ENCODE measurements at places on chromosomes 6 and 20.
A peak's percentile ranks its signal among the peaks of the same experiment; 100 is the strongest.

DNA sequence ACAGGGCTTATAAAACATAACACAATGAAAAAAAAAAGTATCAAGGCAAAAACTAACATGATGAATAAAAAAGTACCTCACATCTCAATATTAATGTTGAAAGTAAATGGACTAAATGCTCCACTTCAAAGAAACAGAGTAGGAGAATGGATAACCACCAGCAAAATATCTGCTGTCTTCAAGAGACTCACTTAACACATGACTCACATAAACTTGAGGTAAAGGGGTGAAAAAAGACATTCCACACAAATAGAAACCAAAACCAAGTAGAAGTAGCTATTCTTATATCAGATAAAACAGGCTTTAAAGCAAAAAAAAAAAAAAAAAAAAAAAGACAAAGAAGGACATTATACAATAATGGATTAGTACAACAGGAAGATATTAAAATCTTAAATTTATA is 86.9 kb downstream of the TBC1D32 start:
- DNase-seq: no peak
- no peak overlapping the region for H3K27ac ChIP-seq
- no peaks in the 10 kb centered on the region for H3K27me3 ChIP-seq
- H3K4me3 ChIP-seq: no peak overlapping the region
- H3K36me3 ChIP-seq: no peaks in the 10 kb centered on the region

DNA sequence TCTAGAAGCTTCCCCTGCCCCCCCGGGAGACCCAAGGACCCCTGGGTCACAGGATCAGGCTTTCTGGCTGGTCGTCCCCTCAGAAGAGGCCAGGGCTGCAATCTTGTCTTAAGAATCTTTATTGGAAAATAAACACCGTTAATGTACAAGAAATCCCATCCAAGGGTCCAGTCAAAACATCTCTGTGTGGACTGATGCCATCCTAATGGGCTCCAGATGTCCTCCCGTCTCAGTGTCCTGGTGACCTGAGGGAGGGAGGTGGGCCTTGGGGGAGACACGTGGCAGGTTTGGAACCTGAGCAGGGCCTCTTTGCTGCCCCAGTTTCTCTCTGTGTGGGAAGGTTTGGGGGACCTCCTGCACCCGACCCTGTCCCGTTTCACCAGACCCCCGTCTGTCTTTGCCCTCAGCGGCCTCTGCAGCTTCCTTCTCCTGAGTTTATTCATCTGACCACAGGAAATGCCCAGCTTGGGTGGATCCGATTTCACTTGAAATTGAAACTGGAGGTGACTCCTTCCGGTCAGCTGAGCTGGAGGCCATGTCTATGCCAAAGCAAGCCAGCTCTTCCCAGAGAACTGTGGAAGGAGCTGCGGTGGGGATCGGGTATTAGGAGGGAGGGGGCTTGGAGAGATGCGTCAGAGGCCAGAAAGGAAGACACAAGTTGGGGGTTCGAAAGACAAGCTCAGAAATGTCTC is 75.1 kb downstream of the SLC2A10 start:
- H3K36me3 ChIP-seq: no peaks in the 10 kb centered on the region
- DNase-seq: no peak
- H3K4me3 ChIP-seq: no peak overlapping the region
- no peak overlapping the region for H3K27ac ChIP-seq

DNA sequence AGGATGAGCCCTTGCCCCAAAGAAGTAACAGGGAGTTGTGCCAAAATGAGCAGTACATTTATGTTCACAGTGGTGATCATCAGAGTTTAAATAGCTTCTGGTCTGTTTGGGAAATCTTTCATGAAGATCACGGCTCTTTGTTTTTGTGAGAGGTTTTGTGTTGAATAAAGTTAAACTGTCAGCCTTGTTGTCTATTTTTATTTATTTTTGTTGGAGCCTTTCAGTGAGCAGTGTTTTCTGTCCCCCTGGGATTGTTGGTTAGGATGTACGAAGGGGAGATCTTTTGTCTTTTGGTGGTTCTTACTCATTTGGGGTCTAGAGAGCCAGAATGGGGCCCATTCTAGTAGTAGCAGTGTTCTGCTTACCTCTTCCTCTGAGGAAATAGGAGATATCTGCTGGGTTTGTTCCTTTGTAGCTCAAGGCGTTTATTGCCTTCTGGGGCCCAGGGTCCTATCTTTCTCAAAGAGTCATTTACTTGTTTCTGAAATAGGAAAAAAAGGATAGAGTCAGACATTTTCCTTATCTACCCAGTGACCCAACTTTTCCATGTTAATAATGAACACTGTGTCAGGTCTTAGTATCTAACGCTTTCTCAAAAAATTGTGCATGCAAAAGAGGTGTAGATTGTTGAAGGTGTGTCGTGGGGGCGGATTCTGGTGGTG is 157.4 kb downstream of the JARID2 start:
- H3K4me3 ChIP-seq: no peak overlapping the region
- H3K27ac ChIP-seq: no peak overlapping the region
- H3K27me3 ChIP-seq: no peaks in the 10 kb centered on the region

GRCh38 chr6:158536084-158536890 is 23.6 kb upstream of the TMEM181 start:
- no peaks in the 10 kb centered on the region for H3K4me1 ChIP-seq

- DNase-seq: no peak
- no peak overlapping the region for H3K27ac ChIP-seq
- no peaks in the 10 kb centered on the region for H3K4me1 ChIP-seq
- H3K27me3 ChIP-seq: no peaks in the 10 kb centered on the region
- H3K36me3 ChIP-seq: no peaks in the 10 kb centered on the region
These were observed 46.6 kb upstream of the TMEM30A start for GRCh38 chr6:75331151-75331550.

- H3K27ac ChIP-seq: no peak overlapping the region
- DNase-seq: no peak
- no peaks in the 10 kb centered on the region for H3K27me3 ChIP-seq
- H3K4me3 ChIP-seq: no peak overlapping the region
- no peaks in the 10 kb centered on the region for H3K4me1 ChIP-seq
These were observed 481.5 kb downstream of the NKAIN2 start for GRCh38 chr6:124285146-124285545.

GRCh38 chr6:36758516-36759147 is 61.0 kb downstream of the RAB44 start:
- peaks cover 11% of the 10 kb centered on the region for H3K4me1 ChIP-seq
- no peaks in the 10 kb centered on the region for H3K27me3 ChIP-seq
- H3K36me3 ChIP-seq: no peaks in the 10 kb centered on the region
- no peak overlapping the region for H3K4me3 ChIP-seq
- no peak for DNase-seq
- no peak overlapping the region for H3K27ac ChIP-seq

DNA sequence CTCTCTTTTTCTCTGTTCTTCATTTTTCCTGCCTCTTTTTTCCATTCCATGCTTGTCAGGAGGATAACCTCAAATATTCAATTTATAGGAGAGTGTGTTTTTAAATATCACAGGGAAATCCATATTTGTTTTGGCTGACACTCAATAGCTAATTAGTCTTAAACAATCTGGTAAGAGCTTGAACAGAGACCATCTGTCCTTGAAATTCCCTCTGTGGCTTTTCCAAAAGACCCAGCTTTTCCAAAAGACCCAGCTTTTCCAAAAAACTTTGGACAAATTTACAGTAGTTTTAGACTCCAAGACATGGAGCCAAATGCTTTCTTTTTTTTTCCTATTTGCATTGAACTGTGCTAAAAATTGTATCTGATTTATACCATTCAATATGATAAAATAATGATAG is 127.4 kb upstream of the FAM83B start:
- H3K4me1 ChIP-seq: no peaks in the 10 kb centered on the region
- DNase-seq: no peak
- no peaks in the 10 kb centered on the region for H3K36me3 ChIP-seq
- H3K4me3 ChIP-seq: no peak overlapping the region
- H3K27me3 ChIP-seq: no peaks in the 10 kb centered on the region
- peak overlapping the region; percentile 21 for H3K27ac ChIP-seq

DNA sequence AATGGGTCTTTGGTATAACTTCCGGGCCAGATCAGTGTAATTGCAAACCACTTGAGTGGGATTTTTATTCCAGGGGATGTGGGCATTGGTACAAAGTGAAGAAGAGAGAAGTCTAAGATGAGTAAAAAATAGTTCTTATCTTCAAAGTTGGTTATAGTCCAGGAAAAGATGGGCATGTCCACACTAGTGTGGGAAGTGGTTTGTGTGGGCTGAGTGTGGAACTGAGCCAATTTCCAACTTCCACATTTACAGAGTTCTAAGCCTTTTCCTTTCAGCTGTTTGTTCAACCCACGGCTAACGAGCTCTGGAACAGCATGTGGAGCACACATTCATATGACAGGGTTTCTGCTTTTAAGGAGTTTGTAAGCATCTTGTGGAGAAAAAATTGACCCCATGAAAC is 72.3 kb upstream of the IFNGR1 start:
- DNase-seq: no peak
- no peak overlapping the region for H3K27ac ChIP-seq
- no peaks in the 10 kb centered on the region for H3K4me1 ChIP-seq
- no peak overlapping the region for H3K4me3 ChIP-seq

DNA sequence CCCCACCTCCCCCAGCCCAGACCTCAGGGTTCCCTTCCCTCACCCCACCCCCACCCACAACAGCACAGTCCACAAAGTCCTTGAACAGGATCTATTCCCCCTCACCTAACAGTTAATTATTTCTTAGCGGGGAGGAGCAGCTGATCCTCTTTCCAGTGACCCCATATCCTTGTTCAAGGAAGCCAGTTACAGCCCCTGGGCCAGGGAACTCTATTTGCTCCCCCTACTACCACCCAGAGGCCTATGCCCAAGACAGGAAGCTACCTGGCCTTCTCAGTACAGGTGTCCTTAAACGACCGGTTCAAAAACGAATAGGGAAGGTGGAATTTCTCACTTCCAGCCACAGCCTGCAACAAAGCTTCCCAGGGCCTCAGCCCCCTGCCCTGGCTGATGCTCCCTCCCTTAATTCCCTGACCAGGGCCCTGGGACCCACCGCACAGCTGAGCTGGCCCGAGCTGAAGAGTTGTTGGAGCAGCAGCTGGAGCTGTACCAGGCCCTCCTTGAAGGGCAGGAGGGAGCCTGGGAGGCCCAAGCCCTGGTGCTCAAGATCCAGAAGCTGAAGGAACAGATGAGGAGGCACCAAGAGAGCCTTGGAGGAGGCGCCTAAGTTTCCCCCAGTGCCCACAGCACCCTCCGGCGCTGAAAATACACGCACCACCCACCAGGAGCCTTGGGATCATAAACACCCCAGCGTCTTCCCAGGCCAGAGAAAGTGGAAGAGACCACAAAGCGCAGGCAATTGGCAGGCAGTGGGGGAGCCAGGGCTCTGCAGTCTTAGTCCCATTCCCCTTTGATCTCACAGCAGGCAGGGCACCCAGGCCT is 778 bp downstream of the MCCD1 start:
- no peak for DNase-seq
- H3K36me3 ChIP-seq: peaks cover 53% of the 10 kb centered on the region
- no peak overlapping the region for H3K4me3 ChIP-seq
- H3K4me1 ChIP-seq: no peaks in the 10 kb centered on the region
- no peak overlapping the region for H3K27ac ChIP-seq

DNA sequence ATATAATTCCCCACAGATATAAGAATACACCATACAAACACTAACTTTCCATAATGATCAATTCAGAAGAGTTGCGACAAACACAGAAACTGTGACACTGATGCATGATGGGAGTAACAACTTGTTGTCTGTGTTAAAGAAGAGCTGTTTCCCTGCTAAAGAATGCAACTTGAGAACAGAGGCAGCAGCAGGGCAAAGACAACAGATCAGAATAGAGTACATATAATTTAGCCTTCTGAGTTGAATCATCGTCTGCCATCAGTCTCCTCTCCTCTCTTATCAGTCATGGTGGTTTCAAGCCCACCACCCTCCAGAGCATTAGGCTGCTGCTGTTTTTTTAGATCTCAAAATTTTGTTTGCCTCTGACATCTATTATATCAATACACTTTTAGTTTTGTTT is 280.4 kb downstream of the UBE3D start:
- no peak overlapping the region for H3K4me3 ChIP-seq
- H3K27me3 ChIP-seq: no peaks in the 10 kb centered on the region
- H3K36me3 ChIP-seq: no peaks in the 10 kb centered on the region
- H3K27ac ChIP-seq: no peak overlapping the region
- no peak for DNase-seq

GRCh38 chr6:149988550-149989346 is 25.0 kb downstream of the ULBP1 start:
- no peaks in the 10 kb centered on the region for H3K36me3 ChIP-seq
- H3K4me3 ChIP-seq: no peak overlapping the region
- no peaks in the 10 kb centered on the region for H3K4me1 ChIP-seq
- H3K27me3 ChIP-seq: peaks cover 54% of the 10 kb centered on the region

GRCh38 chr6:167858086-167858591 is 31.4 kb downstream of the AFDN start:
- no peak overlapping the region for H3K27ac ChIP-seq
- no peaks in the 10 kb centered on the region for H3K4me1 ChIP-seq
- DNase-seq: no peak
- no peaks in the 10 kb centered on the region for H3K27me3 ChIP-seq

- H3K36me3 ChIP-seq: no peaks in the 10 kb centered on the region
- no peak overlapping the region for H3K27ac ChIP-seq
- H3K27me3 ChIP-seq: no peaks in the 10 kb centered on the region
- DNase-seq: no peak
- H3K4me1 ChIP-seq: no peaks in the 10 kb centered on the region
- no peak overlapping the region for H3K4me3 ChIP-seq
These were observed 34.6 kb upstream of the CITED2 start for GRCh38 chr6:139409026-139409425.

DNA sequence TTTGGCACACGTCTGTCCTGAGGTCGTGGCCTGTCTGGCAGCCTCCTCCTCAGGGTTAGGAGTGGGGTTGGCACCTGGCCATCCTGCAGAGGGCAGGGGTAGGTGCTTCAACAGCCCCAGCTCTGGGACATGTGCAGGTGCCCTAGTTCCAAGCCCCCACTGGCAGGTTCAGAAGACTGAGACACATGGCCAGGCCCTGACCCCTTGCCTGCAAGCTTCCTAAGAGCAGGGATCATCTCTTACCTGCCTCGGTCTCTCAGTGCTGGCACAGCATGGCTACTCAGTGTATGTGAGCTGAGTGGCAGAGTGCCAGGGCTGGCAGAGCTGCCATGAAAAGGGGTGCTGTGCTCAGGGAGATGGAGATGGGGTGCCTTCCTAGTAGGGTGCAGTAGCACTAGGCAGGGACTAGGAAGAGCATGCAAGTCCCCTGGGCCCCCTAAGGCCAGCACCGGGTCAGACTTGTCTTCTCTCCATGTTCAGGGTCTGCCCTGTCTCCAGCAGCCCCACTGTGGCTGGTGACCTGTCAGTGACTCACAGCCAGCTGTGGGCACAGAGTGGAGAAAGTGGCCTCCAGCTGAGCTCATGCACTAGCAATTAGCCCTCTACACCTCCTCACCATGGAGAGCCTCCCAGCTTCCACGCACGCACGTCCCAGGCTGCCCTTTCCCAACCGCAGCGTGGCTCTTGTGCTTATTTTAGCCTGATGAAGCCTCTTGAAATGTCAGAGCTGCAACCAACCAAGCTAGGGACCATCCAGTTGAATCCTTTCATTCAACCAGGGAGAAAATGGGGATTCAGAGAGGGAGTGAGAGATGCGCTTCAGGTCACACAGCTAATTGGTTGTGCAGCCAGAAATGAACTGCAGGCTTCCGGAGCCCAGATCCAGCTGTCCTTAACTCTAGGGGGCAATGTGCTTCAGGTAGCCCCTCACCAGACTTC is 116.6 kb downstream of the MRPL14 start:
- H3K27ac ChIP-seq: no peak overlapping the region
- no peaks in the 10 kb centered on the region for H3K36me3 ChIP-seq
- H3K27me3 ChIP-seq: no peaks in the 10 kb centered on the region
- DNase-seq: no peak
- no peaks in the 10 kb centered on the region for H3K4me1 ChIP-seq

- no peaks in the 10 kb centered on the region for H3K27me3 ChIP-seq
- no peak overlapping the region for H3K27ac ChIP-seq
- no peaks in the 10 kb centered on the region for H3K36me3 ChIP-seq
- H3K4me3 ChIP-seq: no peak overlapping the region
These were observed 4.3 kb upstream of the MC3R start for GRCh38 chr20:56244259-56244658.
